ENCODE measurements at places on chromosomes 7 and 10. TPM values are rescaled to one million over a fixed set of nuclear protein-coding genes. Genes with fewer than 3 reads are reported as not detected.

The LRRD1 gene
- polyA plus RNA-seq, result not detected

- DNase-seq, result no peak
Observed at GRCh38 chr7:28862595-28863272, 95.4 kb downstream of the TRIL start.

DNA sequence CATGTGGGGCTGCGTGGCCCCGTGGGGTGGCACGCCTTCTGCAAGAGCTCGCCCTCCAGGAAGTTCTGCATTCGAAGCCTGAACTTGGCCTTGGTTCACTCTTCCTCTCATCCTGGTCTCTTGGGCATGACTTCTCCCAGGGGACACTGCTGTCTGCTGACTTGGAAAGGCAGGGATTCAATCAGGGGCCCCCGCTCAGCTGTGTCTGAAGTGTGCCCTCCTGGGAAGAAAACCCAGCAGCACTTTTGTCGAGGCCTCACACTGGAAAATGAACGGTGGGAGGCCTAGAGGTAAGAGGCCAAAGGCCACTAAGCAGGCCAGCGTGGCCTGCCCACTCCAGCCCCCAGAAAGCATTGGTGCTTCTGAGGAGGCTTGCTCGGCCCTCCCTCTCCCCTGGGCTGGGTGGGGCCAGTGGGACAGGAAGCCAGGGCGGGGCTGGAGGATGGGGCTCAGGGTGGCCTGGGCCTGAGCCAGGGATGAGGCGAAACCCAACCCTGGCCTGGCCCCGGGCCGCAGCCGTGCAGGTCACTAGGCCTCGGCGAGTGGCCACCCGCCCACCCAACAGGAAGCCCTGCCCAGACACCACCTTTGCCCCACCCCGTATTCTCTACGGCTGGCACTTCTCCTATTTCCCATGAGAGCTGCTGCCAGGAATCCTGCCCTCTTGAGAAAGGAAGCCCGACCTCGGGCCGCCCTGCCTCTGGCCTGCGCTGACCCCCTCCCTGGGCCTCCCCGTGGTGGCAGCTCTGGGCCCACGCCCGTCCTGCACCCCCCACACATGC is 81.1 kb downstream of the ZMIZ1 start:
- DNase-seq, result peak; percentile 54

DNA sequence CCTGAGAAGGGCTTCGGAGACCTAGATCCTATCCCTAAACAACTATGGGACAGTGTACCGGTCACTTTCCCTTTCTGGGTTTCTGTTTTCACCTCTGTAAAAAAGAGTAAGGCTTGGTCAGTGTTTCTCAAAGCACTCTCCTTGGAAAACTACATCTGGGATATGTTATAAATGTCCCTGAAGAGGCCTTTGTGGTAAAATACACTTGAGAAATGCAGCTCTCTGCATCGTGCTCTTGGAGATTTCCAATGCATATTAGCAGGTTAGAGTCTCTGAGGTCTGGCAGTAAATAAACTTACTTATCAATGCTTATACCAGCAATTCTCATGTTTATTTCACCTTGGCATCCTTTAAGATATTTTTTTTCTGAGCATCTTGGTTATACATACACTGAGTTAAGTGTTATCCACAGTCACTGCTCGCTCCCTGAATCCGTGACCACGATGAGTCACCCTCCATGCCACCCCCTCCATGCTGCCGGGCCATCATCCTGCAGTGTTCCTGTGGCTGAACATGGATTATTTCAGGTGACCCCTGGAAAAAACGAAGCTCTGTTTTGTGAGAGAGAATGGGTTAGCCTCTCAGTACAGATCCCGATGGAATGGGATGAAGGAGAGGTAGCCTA is 3.3 kb upstream of the TBXAS1 start:
- no peak for DNase-seq

DNA sequence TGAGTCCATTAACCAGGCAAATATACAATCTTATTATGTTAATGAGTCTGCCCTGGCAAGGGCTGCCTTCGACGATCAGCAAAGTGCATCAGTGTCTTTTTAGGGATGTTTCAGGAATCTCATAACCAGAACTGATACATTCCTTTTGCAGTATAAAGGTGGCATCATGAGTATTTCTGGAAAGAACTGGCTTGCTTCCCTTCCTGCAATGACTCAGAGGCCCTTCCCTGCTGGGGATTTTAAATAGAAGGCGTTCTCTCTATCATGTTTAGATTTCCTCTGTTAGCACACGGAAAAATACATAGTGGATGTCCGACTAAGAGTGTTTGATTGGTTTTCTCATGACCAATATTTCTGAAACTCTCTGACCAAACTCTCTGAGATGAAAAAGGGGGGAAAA is 1.8 kb downstream of the NPS start:
- no peak for DNase-seq
